ENCODE measurements at places on chromosomes 1 and 21.

DNA sequence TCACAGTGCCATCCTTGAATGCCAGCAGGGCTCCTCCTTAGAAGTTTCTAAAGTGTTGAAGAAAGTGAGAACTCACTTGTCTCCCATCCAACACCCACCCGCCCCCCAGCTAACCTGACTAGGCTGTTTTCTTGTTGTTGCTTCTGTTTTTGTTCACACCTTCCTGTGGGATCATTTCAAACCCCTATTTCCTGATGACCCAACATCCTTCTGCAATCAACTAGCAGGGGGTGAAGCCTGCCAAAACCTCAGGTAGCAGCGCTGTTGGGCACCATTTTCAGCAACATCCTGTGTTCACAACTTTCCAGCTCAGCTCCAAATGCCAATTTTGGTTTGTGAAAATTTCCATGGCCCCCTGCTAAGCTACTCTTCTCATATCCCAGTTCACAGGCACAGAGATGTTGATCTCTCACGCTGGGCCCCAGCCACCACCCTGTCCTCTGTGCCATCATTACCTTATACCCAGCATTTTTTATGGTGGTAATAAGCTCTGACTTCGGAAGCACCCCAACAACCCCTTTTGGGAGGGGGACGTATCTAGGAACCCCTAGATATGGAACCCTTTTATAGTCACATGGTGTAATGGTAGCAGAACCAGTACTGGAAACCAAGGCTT is 41.4 kb downstream of the CDC7 start:
- no peak for DNase-seq

GRCh38 chr1:44828841-44829440 is 14.1 kb downstream of the PTCH2 start:
- no peak for DNase-seq

GRCh38 chr1:97119260-97120158 is 397.9 kb downstream of the PTBP2 start:
- DNase-seq, result no peak

DNA sequence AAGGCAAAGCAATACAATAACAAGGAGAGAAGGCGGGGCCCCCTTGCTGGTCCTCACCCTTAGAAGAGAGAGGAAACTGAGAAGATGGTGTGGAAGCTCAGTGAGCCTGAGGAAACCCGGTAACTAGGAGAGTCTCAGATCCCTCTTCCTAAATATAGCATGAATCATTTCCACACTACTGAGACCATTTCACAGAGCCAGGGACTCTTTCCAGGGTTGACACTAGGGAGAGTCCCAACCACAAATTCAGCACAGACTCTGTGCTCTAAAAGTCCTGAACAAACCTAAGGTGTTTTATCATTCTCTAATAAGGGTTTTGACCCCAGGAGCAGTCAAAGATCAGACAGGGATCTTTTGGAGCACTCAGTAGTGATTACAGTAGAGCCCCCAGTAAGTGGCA is 647.7 kb downstream of the KCNT2 start:
- no peak for DNase-seq

DNA sequence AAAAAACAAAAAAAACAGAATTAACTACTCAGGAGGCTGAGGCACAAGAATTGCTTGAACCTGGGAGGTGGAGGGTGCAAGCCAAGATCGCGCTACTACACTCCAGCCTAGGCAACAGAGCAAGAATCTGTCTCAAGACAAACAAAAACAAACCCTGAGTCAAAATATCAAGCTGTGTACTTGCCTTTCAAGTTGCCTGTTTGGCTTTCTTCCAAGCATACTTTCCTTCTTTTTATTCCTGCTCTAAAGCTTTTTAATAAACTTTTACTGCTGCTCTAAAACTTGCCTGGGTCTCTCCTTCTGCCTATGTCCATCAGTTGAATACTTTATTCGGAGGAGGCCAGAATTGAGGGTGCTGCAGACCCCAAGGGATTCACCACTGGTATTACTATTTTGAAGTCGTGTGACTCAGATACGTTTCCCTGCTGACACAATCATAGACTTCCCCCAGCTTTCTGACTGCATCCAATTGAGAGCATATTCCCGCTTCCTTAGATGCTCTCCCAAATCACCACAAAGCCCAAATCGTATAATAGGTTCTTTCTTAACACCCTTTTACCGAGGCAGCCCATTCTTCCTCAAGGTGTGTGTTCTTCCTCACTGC is 3.5 kb upstream of the ACBD6 start:
- no peak for DNase-seq

DNA sequence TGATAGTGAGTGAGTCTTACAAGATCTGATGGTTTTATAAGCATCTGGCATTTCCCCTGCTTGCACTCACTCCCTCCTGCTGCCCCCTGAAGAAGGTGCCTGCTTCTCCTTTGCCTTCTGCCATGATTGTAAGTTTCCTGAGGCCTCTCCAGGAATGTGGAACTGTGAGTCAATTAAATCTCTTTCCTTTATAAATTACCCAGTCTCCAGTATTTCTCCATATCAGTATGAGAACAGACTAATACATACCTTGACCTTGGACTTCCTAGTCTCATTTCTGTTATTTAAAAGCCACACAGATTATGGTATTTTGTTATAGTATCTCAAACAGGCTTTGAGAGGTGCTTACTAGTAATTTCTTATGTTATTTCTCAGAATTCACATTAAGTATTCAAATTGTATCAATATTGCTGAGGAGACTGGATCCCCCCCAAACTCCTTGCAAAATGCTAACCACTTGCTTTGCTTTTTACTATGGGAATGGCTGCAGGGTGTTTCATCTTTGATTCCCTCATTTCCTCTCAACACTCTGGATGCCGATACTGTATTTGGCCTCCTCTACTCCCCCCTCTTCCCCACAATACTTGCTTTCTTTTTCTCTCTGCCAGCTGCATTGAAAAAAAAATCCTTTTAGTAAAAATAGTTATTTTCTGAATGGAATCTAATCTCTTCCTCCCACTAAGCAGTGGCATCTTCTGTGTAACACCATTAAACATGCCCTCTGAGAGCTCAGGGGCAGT is 96.9 kb upstream of the WLS start:
- no peak for DNase-seq

GRCh38 chr1:4769516-4770280 is 115.3 kb downstream of the AJAP1 start:
- no peak for DNase-seq

DNA sequence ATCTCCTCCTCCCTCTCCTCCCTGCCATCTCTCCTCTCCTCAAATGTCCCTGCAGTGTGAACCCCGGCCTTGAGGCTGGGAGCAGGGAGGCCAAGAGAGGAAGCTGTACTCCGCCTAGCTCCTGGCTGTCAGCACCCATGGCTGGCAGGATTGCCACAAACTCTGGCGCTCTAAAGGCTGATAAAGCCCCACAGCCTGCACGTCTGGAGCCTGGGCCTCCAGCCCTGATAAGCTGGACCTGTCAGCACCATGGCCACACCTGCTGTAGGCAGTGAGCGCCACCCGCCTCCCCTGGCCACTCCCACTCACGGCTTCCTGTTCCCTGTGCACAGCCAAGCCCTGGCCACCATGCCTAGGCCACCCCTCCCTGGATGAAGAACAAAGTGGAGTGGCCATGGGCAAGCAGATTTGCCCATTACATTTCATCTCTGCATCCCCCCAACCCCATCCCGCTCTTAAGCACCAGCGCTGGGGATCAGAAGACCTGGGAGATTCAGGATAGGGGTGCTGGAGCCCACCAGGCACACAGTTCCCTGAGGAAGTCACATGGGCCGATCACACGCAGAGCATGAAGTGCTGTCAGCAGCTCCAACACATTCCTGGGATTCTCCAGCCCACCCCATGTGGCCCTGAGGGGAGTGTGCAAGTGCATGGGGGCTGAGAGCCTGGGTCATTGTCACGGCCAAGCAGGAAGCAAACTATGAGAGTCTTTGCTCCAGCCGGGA is 24.2 kb upstream of the NPPB start:
- DNase-seq, result no peak

DNA sequence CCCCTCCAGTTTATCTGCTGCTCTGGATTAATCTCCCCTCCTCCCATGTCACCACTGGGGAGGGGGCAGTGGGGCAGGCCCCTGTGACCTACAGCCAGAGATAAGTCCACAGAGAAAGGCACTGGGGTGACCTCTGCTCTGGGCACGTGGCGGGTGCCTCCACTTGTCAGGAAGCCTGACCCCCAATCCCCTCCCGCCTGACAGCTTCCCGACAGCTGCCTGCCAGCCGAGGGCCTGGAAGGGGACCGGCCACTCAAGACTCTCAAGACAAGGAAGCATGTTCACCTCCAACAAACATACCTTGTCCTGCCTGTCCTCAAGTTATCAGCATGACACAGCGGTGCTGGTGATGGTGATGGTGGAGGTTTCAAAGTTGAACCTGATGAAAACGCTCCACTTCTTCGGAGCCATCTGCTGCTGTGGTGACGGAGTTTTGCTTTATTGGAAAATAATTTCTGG is 3.2 kb upstream of the FAAP20 start:
- DNase-seq, result no peak

DNA sequence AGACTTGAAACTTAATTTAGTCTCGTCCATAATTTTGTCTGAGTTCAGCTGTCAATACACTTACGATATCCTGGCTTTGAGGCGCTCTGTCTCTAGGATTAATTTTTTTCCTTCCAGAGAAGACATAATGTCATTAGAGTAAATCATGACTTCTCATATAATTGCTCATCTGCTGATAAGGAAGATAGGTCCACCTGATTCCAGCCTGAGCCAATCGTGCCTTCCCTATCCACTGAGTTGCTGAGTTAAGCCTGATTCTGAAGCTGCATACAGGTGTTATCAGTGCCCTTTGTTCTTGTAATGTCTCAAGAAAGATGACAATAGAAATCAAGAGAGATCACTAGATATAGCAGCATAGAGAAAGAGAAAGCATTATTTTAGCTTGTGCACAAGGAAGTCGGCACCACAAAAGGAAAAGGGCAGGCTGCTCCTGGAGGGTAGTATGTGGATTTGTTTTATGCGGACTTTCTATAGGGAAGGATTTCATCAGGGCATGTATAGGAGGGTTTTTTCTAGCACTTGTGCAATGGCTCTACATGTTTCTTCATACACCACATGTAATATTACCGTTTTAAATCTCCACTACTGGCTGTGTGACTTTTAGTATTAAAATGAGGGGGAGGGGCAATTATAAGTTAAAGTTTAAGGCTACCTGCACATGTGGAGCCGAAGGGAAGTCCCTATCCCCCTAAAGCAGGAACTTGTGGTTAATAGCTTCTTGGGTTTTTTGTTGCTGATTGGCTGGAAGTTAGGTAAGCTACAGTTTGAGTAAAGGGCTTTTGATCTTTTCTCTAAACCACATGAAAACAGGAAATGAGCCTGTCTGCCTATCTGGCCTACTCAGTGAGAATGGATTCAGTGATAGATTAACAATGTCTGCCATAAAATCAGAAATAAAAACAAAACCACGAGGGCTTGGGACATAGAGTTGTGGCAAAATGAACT is 133.4 kb downstream of the PLPPR5 start:
- peak; percentile 86 for DNase-seq

GRCh38 chr1:29679316-29679715 is 443.0 kb downstream of the PTPRU start:
- no peak for DNase-seq

- DNase-seq, result peak; percentile 49
Observed at GRCh38 chr1:65147424-65148177, 402 bp upstream of the AK4 start.

DNA sequence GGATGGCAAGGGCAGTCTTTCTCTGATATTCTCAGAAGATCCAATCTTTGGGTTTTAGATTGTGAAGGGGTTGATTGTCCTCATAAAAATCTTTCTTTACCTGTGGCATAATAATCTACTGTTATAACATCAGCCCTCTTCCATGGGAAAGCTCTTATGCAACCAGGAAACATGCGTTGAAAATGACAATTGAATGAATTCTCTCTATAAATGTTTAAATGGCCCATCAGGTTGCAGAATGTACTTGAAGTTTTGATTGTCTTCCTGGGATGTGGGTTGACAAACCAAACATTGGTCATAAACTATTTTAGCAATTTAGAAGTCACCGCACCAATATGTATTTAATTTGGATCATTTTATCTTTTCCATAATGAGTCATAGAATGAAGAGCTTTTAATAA is 31.7 kb upstream of the ITLN1 start:
- DNase-seq, result no peak

- no peak for DNase-seq
Observed at GRCh38 chr1:171196351-171196750, 11.3 kb downstream of the FMO2 start.

- no peak for DNase-seq
Observed at GRCh38 chr1:183143576-183144315, 42.3 kb upstream of the LAMC2 start.

DNA sequence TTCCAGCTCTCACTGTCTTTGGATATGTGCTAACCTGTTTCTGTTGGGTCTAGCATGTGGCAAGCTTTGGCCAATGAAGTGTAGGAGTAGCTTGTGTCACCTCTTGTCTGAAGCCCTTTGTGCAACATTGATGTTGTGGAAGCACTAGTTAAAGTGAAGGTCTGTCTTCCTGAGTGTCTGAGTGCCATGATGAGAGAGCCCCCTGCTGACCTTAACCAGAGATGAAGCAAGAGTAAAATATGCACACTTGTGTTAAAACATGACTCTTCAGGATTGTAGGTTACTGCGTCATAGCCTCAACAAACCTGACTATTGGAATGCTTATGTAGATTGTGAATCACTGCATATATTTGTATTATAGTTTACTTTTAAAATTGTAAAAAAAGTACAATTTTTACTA is 103.7 kb downstream of the NCAM2 start:
- DNase-seq, result no peak

DNA sequence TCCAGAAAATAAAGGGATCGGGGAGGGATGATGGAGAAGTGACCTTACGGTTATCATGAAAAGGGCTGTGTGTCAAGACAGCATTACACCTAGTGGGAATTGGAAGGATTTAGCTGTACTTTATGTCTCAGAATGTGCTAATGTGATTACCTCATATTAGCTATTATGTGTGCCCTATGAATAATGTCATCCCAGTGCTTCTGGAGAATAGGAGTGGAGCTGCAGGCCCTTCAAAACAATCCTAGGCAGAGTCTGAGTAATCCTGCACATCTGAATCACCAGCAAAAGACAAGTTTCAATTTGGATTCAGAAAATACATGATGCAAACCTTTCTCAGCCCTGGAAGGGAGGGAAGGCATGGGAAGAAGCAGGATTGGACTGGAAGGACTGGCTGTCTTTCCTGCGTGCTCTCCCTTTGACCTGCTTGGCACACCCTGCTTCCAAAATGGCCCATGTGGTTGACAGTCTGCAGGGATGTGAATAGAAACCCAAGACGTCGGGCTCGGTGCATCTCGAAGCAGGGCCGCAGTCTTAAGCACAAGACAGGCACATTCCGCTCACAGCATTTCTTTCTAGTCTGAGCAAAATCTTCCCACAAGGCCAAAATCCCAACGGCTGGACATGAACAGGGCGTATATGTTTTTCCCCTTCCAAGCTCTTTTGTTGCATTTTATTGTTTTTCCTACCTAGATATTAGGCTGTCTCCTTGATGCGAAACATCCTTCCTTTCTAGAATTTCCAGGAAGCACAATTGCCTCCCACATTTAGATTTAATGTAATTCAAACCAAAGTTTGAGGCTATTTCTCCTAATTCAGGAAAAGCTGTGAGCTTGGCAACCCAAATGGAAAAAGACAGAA is 54.3 kb upstream of the TARBP1 start:
- DNase-seq, result no peak

GRCh38 chr1:86064899-86065298 is 91.7 kb downstream of the COL24A1 start:
- DNase-seq, result no peak

- DNase-seq, result no peak
Observed at GRCh38 chr1:33841494-33841893, 22.4 kb upstream of the HMGB4 start.

- no peak for DNase-seq
Observed at GRCh38 chr1:96281491-96281890, 440.1 kb upstream of the PTBP2 start.
